Thoracic aorta (tissue), 2 donors: ENCODE measurements at places on chromosomes 1 and 21. TPM values are rescaled to one million over a fixed set of nuclear protein-coding genes. Genes with fewer than 3 reads are reported as not detected.

The NFASC gene
- total RNA-seq: 26.2 TPM

The PALMD gene
- total RNA-seq: 23.3 TPM

The GPX7 gene
- total RNA-seq: 10.2 TPM

The KDF1 gene
- not detected for total RNA-seq

The GJC2 gene
- total RNA-seq: 3.6 TPM
